NCI-H1417 treated with DMSO at 0.1 percent for 48 hours (cell line): ENCODE measurements at places on chromosomes 1 and 21.

DNA sequence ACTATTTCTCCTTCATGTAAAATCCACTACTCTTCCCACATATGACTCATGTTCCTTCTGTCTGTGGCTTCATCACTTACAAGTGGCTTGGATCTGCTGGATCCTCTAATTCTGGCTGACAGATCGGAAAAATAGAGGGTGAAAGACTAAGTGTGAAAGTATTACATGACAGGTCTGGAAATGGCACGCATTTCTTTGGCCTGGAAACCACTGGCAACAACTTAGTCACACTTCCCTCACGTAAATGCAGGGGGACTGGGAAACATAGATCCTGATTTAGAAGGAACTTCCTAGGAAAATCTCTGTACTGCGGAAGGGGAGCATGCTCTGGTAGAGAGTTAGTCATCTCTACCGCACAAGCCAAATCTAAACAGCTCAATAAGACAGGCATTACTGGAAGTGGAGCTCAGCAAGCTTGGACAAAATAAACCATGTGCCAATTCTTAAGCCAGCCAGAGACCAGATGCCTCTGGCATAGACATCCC, 305.4 kb upstream of the PTBP2 start:
- no peak for DNase-seq

- DNase-seq: no peak
Measured at GRCh38 chr1:178485541-178485981, 11.2 kb downstream of the CLEC20A start.

GRCh38 chr1:43058545-43059360, 100.1 kb upstream of the SLC2A1 start:
- DNase-seq: no peak

GRCh38 chr1:57420981-57421785, 2.7 kb downstream of the DAB1 start:
- no peak for DNase-seq

DNA sequence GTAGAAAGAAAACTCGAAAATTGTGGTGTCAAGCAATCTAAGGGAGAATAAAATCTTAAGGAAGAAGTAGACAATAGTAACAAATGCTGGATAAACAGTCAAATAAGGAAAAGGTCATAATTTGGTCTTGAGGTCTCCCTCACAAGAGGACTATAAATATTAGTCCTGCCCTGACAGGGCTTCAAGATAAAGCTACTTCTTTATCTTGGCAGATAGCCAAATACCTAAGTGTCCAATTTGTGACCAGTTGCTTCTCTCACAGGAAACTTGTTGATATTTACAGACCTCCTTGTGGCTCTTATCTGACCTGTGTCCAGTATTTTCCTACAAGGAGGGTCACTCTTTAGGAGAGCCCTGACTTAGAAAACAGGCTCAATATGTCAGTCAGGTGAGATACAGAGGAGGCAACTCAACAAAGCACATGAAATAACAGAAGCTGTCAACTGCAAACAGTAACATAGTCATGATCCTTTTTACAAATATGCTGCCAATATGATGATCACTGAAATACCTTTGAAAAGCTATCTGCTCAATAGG, 88.8 kb downstream of the TNNI3K start:
- DNase-seq: no peak

DNA sequence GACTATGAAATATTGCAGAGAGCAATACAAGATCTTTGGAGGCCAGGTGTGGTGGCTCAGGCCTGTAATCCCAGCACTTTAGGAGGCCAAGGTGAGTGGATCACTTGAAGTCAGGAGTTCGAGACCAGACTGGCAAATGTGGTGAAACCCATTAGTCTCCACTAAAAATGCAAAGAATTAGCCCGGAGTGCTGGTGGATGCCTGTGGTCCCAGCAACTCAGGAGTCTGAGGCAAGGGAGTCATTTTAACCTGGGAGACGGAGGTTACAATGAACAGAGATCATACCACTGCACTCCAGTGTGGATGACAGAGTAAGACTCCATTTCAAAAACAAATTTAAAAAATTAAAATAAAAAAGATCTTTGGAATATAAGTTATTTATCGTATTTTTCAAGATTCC, 76.6 kb downstream of the PRKAB2 start:
- DNase-seq: no peak

- DNase-seq: no peak
Measured at GRCh38 chr1:190762325-190762724, 284.7 kb upstream of the BRINP3 start.
